SJCRH30 (cell line): ENCODE measurements at places on chromosomes 4 and X. TPM values are rescaled to one million over a fixed set of nuclear protein-coding genes. Genes with fewer than 3 reads are reported as not detected.

The CPE gene
- total RNA-seq = not detected in 2 replicates

The RTL3 gene
- 0.05 TPM in 1 of 2 replicates, not detected in the other for total RNA-seq

The PLCXD1 gene
- 16.0 and 16.2 TPM in 2 replicates for total RNA-seq

The SSX3 gene
- not detected in 2 replicates for total RNA-seq

The ADH7 gene
- not detected in 2 replicates for total RNA-seq

The GRID2 gene
- 0.48 and 0.91 TPM in 2 replicates for total RNA-seq

The PDZD11 gene
- total RNA-seq = 86.5 and 91.6 TPM in 2 replicates

The PAGE1 gene
- not detected in 2 replicates for total RNA-seq

The NLRP2B gene
- total RNA-seq = not detected in 2 replicates

The MID1IP1 gene
- total RNA-seq = 46.8 and 46.9 TPM in 2 replicates

GRCh38 chr4:123317211-123317610 lies 79.4 kb upstream of the SPRY1 start:
- DNase-seq = no peak

DNA sequence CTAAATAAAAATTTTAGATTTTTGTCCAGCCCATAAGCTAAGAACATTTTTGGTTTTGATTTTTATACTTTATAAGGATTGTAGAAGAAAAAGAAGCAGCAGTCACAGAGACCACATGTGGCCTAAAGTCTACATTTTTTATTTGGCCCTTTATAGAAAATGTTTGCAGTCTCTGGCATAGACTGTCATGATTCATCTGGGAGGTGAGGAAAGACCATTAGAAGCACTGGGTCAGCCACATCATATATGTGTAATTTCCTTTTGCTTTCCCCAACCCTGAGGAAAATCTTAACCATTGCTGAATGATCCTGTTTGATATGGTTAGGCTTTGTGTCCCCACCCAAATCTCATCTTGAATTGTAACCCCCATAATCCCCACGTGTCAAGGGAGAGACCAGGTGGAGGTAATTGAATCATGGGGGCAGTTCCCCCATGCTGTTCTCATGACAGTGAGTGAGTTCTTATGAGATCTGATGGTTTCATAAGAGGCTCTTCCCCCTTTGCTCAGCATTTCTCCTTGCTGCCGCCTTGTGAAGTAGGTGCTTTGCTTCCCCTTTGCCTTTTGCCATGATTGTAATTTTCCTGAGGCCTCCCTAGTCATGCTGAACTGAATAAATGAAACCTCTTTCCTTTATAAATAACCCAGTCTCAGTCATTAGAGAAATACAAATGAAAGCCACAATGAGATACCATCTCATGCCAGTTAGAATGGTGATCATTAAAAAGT lies 12.1 kb upstream of the COPS4 start:
- DNase-seq = no peak

DNA sequence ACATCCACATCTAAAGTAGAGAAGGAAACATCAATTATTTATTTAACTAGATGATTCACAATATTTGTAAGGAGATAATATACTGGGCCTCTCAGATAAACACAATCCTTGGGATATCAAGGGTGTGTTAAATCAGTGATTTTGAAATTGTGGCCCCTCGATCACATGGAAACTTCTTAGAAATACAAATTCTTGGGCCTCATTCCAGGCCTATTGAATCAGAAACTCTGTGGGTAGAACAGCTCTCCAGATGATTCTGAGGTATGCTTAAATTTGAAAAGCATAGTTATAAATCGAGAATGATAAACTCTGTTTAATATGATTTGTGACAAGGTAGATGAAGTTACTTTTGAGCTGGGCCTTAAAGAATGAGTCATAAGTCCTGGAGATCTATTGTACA lies 64.3 kb upstream of the GPR174 start:
- DNase-seq = no peak

- DNase-seq = no peak
These were observed 134.4 kb upstream of the BMPR1B start for GRCh38 chr4:94623126-94623911.

DNA sequence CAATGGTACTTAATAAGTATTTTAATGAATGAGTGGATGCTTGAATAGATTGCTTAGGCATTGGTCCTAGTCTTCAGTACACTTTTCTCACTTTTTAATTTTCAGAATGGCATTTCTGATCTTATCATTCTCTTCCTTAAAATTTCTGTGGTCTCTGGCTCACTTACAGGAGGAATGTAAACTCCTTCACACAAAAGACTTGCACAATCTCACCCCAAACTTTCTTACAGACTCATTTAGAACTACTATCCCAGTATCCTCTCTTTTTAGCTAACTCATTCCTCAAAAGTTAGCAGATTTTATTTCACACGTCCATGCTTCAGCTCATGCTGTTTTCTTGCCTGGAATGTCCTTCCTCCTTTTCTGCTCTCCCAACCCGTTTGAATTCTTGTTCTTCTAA lies 350.1 kb downstream of the GRXCR1 start:
- DNase-seq = no peak

DNA sequence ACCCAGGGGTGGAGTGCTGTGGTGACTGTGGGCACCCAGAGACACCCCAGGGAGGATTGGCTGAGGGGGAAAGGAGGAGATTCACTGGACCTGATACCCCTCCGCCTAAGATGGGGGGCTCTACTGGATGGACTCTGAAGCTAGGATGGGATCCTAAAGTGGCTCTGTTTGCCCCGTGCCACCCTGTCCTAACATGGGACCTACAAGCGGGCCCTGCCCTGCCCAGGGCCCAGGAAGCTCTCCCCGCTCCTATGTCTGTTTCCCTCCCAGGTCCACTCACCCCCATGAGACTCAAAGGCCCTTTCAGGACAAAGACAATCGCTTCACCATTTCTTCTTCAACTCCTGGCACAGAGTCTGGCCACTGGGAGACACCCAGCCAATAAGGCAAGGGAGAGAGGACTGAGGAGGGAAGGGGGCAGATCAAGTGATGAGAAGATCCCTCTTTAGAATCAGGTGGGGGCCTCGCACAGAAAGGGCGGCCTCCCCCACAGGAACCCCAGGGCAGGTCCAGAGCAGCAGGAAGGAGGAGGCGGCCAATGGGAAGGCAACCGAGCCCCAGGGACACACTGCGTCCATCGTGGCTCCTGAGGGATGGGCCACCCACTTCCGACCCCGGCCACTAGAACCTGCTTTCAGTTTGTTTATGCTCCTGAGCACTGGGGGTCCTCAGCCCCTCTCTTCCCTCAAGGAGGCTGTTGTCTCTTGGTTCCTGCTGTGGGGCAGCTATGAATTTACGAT lies 155.4 kb downstream of the AFAP1 start:
- no peak for DNase-seq

GRCh38 chrX:127879585-127879984 lies 172.6 kb downstream of the ACTRT1 start:
- no peak for DNase-seq

GRCh38 chrX:334331-334891 lies 15.8 kb upstream of the GTPBP6 start:
- no peak for DNase-seq

DNA sequence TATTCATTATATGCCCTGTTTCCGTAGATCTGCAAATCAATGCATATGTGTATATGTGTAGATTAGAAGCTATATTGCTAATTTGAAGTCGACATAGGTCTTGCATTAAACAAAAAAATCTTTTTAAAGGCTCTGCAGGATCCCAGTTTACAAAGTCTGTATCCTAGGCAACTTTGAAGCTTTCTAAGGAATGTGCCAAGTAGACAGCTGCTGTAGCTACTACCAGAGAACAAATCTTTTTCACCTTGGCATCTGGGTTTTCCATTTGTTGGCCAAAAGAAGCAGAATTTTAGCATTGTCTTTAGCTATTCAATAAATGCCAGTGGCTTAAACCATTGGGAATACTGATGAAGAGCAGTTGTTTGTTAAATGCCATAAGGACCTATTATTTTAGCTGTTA lies 88.0 kb downstream of the NAA11 start:
- no peak for DNase-seq

DNA sequence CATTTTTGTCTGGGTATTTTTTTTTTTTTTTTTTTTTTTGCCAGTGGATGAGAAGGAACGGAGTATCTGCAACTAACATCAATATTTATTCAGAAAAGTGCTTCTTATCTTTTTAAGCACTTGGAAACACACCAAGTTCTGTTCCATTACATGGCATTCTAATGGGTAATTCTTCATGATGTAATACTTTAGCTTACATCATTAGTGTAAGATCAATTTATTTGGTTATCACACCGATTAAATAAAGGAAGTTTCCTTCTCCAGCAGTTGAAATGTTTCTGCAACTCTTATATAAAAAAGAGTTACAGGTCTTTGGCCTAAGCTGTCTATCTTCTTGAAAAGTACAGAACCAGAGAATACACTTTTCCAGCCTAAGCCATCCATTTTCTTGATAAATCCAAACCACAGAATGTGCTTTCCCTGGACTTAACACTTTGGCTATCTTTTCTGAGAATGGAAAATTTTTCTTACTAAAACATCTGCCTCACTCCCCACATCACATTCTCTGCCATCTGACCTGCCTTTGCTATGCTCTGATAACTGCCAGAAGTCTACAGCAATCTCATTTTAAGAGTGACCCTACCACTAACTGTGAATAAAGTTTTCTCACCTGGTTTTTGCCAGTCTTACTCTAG lies 191.9 kb upstream of the MAB21L2 start:
- no peak for DNase-seq

DNA sequence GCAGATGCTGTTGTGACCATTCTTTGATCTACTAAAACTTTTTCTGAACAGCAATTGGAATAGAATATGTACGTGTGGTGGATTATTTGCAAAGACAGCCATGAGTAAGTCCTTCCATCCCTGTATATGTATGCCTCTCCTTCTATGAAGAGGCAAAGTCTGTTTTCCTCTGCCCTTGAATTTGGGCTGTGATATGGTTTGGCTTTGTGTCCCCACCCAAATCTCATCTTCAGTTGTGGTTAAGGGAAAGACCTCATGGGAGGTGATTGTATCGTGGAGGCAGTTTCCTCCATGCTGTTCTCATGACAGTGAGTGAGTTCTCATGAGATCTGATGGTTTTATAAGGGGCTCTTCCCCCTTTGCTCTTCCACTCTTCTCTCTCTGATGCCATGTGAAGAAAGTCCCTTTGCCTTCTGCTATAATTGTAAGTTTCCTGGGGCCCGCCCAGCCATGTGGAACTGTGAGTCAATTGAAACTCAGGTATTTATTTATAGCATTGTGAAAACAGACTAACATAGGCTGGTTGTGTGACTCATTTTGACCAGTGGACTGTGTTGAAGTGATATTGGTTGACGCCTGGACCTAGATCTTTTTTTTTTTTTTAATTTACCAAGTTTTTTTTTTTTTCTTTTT lies 108.3 kb upstream of the CAMK2D start:
- DNase-seq = no peak

DNA sequence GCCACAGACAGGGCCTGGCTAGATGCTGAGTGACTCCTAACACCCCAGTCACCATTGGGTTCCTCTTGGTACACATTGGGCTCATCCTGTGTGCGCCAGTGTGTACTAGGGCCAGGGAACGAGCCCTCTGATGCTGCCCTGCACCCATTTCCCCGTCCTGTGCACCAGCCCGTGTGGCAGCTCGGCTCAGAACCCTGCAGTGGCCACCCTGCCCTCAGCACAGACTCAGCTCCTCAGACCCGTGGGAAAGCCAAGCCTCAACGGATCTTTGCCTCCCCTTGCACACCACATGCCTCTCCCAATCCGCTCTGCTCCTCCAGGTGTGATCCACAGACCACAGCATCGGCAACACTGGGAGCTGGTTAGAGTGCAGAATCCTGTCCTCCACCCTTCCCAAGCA lies 38.6 kb downstream of the EVC start:
- DNase-seq = no peak

GRCh38 chr4:81522711-81523110 lies 51.0 kb upstream of the RASGEF1B start:
- no peak for DNase-seq

DNA sequence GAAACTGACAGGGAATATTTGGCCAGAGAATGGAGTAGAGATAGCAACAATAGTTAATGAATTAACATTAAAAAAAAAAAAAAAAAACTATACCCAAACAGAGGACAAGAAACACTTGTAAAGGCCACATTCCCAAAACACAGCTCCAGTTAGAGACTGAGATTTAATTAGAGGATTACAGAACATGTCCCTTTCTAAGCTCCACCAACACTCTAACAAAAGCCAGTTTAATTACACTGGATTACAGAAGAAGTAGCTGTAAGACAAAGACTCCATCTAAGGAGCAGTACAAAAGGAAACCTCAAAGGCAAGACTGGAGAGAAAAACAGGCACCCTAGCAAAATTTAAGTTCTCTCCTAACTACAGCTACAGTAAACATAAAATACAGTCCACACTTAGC lies 1247.7 kb upstream of the AGA start:
- DNase-seq = no peak

DNA sequence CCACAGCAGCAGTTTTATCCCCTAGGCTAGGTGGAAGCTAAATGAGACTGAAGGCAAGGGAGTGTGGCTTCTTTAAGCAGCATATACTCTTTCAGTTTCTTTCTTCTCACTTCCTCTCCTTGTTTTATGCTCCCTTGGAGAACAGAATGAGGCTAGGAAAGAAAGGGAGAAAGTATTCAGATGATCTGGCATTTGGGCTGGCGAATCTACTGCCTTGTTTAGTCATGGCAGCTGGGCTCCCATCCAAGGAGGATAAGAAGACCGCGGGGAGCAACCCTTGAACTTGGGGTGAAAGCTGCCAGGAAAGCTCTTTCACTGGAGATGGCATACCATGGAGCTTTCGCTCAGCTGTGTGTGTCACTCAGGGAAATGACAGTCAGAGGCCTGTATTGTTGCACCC lies 72.1 kb downstream of the ARHGEF38 start:
- peak; percentile 98 for DNase-seq

GRCh38 chr4:26175905-26176470 lies 144.8 kb upstream of the RBPJ start:
- no peak for DNase-seq

DNA sequence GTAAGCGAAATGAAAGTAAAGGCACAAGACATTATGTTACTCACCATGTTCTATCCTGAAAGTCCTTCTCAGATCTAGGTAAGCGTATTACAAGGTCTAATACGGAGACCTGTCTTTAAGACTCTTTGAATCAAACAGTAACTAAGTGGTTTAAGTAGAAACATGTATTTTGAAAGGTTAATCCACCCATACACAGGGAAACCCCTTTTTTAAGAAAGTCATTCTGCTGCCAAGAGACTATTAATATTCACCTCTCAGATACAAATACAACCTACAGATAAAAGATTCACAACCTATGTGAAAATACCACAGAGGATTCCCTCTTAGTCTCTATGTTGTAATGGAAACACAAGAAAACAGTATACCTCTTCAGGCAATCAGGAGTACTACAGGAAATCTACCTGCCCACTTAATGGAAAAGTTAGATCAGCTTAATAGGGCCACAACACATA lies 63.2 kb upstream of the TNIP3 start:
- no peak for DNase-seq
